ENCODE measurements at places on chromosomes 5 and 9.

DNA sequence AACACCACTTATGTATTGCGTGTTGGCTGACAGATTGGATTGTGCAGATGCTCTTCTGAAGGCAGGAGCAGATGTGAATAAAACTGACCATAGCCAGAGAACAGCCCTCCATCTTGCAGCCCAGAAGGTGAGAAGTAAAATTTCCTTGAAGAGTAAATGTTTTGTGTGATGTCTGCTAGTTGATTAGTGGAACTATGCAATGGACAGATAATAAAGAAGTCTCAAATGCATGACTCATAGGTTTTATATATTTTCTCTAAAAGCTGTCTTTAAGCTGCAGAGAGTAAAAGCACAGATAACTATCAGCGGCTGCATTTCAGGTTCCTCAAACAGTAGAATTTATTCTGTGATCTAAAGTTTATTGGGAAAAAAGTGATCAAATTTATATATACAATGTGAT lies 27.4 kb downstream of the INVS start:
- no peak for DNase-seq

DNA sequence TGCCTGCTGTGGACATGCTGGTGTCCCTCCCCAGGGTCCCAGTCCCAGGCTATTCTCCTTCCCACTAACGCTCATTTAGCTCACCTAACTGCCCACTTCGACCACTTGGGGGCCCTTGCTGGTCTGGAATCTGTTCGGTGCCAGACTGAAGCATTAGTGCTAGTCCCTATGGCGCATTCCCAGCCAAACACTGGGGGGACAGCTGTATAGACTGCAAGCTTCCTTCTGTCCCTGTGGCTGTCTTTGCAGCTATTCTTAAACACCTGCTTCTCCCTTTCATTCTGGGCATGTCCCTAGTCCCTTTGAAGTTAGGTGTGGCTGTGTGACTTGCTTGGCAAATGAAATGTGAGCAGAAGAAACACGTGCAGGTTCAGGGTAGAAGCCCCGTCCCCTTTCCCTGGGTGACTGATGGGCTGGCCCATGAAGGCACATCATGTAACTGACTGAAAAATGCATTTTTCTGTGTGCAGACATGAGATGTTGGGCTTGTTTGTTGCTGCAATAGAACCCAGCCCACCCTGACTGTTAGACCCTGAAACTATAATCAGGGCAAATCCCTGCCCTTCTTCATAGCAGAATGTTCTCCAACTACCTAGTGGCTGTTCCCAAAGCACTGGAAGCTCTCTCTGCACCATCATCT lies 134.4 kb downstream of the BARX1 start:
- no peak for DNase-seq

GRCh38 chr5:180596668-180597231 lies 5.5 kb upstream of the SCGB3A1 start:
- no peak for DNase-seq

DNA sequence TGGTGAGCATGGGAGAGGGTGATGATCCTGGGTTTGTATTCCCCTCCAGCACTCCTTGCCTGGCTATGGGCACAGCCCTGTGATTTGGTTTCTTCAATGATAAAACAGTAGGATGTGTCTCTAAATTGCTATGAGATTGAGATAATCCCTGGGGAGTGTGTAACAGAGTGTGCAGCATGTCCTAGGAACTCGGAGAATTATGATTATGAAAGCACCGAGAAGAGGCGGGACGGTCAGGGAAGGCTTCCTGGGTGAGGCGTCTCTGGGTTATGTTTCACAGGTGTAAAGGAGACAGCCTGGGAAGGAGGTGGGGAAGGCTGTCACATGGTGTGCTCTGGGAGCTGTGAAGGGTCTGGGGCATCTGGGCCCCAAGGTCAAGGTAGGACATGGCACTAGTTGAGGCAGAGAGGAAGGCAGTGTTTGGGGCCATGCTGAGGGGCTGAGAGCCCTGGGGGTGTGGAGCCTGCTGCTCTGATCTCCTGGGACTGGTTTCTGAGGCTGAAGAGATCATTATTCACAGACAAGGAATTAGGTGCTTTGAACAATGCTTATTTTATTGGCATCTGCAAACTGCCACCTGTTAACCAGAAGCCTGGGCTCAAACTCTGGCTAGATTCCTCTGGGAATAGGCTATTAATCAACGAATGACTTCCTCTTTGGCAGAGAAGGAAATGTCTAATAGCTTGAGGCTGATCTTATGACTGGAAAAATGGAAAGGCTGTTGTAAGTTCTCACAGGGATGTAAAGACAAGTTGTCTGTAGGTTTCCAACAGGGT lies 73.8 kb upstream of the IL12B start:
- no peak for DNase-seq

- no peak for DNase-seq
Measured at GRCh38 chr9:36843964-36844363, 190.1 kb downstream of the PAX5 start.

DNA sequence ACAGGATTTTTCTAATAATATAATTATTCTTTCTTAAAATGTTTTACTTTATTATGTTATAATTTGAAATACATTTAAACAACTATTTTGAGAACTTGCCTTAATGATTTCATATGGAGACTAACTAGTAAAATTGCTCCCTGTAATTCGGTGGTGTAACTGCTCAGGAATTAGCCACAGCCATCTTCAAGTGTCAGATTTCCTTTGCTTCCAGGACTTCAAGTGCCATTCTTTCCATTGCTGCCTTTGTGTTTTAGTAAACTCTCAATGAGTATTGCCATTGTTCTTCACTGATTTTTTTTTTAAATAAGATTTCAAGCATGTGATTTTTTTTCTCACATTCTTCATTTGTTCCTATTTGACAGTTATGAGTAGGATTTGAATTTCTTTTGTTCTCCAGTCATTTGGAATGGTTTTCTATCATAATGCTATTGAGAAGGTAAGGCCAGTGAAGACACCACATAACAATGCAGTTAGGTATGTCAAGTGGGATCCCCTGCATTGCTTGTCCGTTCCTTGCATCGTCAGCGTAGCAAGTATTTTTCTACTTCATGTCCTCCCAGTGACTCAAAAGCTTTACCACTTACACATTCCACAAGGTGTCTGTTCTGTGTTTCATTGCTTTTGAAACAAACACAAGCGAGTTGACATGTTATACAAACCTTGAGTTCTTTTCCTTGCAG lies 83.7 kb downstream of the LNPEP start:
- DNase-seq, result no peak
